ENCODE measurements at places on chromosomes 16 and 17.

GRCh38 chr17:83196024-83196365 lies 116.6 kb downstream of the METRNL start:
- no peak for DNase-seq

GRCh38 chr16:10122546-10122945 lies 59.7 kb downstream of the GRIN2A start:
- DNase-seq: no peak

- no peak for DNase-seq
These were observed 9.4 kb downstream of the CYBC1 start for GRCh38 chr17:82440991-82441627.

- DNase-seq: no peak
These were observed 13.6 kb downstream of the UBN1 start for GRCh38 chr16:4860727-4861342.

- no peak for DNase-seq
These were observed 317.1 kb downstream of the PHKB start for GRCh38 chr16:47778106-47778801.

DNA sequence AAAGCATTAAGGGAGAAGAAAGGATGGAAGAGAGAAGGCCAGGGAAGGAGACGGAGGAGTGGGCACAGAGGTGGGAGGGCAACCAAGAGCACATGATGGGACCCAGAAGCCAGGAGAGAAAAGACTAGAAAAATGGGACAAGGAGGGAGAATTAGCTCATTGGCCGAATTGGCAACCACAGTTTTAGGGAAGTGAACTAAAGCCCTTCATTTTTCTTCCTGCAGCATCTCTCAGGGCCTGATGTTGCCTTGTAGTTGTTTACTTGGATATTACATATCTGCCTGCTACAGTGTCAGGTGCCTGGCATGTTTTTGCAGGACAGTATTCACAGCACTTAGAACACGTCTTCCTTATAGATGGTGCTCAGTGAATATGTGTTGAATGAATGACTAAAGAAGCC lies 19.0 kb downstream of the EMP2 start:
- DNase-seq: no peak

DNA sequence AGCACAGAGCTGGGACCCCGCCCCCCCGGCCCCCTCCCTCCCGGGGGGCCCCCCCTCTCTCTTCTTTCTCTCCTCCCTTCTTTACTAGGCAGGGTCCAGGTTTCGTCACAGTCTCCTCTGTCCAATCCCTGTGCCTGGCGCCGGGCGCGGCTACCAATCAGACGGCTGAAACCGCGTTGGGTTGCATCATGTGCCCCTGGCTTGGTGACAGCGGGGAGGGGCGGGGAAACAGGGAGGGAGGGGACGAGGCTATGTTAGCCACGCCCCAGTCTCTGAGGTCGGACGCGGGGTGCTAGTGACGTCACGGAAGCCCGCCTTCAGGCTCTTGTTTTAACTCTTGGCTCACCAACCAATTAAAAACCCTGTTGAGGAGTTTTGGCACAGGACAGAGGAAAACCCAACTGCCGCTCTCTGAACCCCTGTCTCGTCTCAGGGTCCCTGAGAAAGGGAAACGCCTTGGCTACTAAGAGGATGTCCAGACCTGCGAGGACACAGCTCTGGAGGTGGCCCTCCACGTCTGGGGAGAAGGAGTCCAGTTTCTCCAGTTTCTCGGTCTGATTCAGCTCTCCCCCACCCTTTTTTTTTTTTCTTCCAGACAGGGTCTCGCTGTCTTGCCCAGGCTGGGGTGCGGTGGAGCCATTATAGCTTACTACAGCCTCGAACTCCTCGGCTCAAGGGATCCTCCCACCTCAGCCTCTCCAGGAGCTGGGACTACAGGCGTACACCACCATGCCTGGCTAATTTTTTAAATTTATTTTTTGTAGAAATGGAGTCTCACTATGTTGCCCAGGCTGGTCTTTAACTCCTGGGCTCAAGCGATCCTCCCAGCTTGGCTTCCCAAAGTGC lies 441 bp upstream of the PLEKHH3 start:
- DNase-seq: peak; percentile 97

DNA sequence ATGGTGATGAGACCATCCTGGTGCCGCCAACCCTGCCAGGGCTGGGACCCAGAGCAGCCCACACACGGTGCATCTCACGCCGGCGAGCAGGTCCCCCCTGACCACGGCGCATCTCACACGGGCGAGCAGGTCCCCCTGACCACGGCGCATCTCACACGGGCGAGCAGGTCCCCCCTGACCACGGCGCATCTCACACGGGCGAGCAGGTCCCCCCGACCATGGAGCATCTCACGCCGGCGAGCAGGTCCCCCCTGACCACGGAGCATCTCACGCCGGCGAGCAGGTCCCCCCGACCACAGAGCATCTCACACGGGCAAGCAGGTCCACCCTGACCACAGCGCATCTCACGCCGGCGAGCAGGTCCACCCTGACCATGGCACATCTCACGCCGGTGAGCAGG lies 59.2 kb downstream of the MRM3 start:
- DNase-seq: no peak

DNA sequence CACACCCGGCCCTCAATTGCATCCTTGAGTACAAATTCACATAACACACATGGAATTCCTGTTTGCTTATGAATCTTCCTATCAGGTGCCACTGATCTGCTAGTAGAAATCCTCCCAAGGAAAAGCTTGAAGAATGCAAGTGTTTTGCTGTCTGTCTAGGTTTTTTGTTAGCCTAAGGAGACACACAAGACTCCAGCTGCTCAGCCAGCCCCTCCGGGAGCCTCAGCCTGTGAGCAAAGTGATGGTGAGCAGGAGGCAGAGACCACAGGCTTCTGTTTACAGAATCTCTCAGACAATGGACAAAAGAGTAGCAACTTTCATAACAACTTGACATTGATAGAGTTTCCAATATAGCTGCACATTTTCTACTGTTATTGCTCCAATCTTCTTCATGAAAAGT lies 18.4 kb upstream of the PRKCA start:
- no peak for DNase-seq

GRCh38 chr17:50268026-50268425 lies 6.2 kb upstream of the TMEM92 start:
- DNase-seq: no peak

- no peak for DNase-seq
These were observed 2.6 kb downstream of the ARHGAP17 start for GRCh38 chr16:25012525-25012991.

GRCh38 chr17:76241204-76241538 lies 878 bp upstream of the RNF157 start:
- no peak for DNase-seq

- no peak for DNase-seq
These were observed 67.6 kb downstream of the ASIC2 start for GRCh38 chr17:33225509-33225908.

DNA sequence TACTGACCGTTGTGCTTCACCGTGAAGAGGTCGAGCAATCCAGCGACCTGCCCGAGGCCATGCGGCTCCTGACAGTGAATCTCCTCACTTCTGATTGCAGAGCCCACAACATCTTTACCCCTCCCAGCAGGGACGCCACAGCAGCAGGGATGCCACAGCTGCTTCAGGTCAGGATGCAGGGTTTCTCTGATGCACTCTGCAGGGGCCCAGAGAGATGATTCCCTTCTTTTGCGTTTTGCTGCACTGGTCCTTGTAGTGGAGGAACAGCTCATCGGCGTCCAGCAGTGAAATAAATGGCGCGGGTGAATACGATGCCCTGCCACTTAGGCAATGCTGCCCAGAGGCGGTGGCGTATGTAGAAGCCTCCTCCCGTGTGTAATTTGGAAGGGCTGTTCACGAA lies 5.6 kb downstream of the KIAA0513 start:
- no peak for DNase-seq

DNA sequence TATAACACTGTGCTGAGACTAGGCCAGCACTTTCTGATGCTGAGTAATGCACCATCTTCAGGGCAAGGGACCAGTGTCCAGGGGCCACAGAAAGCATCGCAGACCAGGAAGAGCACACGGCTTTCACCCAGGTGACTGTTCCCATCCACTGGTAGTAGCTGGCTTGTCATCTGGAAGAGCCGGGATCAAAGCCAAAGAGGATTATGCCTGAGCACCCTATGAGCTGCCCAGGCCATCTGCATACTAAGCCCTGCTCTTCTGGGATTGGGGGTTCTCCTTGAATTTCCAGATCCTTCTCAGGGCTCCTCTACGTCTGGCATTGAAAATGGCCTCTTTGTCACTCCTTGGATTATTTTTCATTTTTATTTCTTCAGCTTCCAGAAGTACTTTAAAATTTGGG lies 140.7 kb downstream of the IRX3 start:
- DNase-seq: no peak

DNA sequence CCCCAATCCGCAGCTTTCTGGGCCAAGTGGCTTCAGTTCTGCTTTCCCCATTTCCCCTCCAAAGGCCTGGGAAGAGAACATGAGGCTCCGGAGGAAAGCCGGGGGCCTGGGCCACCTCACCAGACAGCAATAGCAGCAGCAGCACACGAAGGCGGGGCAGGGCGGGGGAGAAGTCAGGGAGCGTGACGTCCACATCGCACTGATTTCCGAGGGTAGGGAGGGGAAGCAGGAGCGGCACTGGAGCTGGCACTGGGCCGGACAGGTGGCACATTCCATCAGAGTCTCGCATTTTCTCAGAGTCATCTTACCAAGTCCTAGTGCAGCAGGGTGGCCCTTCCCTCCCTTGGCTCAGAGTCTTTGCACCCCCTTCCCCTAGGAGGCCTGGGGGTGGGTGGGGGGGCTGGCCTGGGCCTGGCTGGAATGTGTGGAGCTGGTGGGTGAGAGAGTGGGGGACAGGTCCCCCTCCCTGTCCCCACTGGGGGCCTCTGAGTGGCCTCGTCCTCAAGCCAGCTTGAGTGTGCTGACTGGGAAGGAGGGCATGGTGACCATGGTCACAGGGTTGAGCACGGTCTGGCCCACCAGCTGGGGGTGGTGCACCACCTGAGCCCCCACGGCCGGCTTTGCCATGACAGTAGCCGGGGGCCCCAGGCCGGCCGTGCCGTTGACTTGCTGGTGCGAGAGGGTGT lies 14.3 kb downstream of the MNT start:
- no peak for DNase-seq

GRCh38 chr17:10337976-10338375 lies 34.8 kb downstream of the MYH13 start:
- no peak for DNase-seq

- no peak for DNase-seq
These were observed 21.1 kb upstream of the KCNG4 start for GRCh38 chr16:84260766-84261554.

DNA sequence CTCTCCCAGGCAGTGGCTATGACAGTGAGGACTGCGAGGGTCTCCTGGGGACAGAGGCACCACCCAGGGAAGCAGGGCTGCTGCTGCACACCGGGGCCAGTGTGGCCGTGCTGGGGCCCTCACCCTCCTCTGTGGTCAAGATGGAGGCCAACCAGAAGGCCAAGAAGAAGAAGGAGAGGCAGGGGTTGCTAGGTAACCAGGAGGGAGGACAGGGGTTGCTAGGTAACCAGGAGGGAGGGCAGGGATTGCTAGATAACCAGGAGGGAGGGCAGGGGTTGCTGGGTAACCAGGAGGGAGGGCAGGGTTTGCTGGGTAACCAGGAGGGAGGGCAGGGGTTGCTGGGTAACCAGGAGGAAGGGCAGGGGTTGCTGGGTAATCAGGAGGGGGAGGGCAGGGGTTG lies 55.2 kb downstream of the ACTG1 start:
- no peak for DNase-seq

DNA sequence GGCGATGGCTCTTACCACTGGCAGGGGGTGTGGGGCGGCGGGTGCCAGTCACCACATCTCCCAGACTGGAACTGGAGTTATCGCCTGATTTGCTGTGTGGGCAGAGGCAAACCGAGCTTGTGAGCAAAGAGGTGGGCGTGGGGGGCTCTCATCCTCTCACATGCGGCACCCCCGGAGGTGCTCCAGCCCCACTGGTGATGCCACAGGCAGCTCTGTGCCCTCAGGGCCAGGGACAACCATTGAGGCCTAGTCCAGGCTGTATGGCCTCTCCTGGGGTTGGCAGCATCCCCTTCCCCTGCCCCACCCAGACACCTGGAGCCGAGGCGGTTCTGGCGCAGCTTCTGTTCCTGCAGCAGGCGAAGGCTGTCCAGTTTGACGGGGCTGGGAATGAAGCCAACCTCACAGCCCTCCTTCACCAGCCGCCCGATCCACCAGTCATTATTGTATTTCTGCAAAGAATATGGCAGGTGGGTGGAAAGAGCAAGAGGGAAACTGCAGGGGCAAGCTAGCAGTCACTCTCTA lies 10.9 kb downstream of the CACNB1 start:
- no peak for DNase-seq

GRCh38 chr17:72579990-72580320 lies 459.1 kb downstream of the SOX9 start:
- DNase-seq: no peak

DNA sequence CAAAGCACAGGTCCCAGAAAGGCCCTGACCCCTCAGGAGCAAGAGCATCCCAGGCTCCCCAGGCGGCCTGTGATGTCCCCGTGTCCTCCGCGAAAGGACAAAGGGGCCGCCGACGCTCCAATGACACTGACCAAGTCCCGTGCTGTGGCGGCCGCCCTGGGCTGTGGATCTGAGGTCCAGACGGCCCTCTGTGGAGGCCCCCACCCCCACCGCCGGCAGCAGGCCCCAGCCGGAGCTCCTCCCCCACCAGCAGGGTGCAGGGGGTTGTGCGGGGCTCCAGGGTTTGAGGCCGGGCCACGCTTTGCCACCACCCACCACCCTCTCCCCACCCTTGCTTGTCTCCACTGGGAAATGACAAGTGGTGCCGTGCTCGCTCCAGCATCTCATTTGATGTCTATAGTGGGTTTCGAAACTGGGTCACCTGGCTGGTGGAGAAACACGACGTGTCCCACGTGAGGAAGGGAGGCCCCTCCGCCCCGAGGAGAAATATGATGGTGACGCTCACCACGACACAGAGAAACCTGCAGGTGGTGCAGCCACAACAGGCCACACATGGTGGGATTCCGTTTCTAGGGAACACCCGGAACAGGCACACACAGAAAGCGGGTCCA lies 31.2 kb upstream of the ZNF469 start:
- no peak for DNase-seq

- DNase-seq: no peak
These were observed 10.3 kb downstream of the ANKRD13B start for GRCh38 chr17:29603109-29603674.

GRCh38 chr16:51172368-51172767 lies 21.3 kb upstream of the SALL1 start:
- no peak for DNase-seq

- peak; percentile 28 for DNase-seq
These were observed 5.7 kb downstream of the GRN start for GRCh38 chr17:44350733-44351226.
